ENCODE measurements at places on chromosomes 1 and 21.
A peak's percentile ranks its signal among the peaks of the same experiment; 100 is the strongest.

DNA sequence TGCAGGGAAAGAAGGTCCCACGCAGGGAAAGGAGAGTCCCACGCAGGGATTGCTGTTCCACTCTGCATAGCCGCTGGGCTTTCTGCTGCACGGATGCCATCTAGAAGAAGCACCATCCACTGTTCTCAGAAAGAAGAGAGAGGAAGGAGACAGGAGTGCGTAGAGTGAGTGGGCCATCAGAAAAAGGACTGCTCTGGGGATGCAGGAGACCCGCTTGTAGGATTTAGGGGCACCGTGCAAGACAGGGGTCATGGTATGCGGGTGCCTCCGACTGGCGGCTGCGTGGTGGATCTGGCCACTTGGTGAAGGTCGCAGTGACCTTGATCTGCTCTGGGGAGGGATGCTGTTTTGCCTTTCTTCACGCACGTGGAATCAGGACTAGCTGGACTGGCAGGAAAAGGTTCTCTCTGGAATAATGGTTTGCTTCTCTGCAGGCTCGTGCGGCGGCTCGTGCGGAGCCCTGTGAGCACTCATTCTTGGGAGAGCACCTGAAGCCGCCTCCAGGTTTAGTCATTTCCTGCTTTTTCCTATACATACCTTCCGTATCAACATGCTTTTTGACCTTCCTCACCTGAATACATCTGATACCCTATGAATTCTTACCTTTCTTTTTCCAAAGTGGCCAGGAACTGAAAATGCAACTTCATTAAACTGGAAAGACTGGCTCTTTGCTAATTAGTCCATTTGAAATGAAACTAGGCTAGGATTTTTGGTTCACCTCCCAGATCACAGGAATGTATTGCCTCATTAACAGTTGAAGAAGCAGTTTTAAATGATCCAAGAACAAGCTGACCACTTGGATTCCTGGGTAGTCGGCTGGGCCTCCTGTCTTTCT, 181.6 kb downstream of the KIF26B start:
- DNase-seq = no peak

DNA sequence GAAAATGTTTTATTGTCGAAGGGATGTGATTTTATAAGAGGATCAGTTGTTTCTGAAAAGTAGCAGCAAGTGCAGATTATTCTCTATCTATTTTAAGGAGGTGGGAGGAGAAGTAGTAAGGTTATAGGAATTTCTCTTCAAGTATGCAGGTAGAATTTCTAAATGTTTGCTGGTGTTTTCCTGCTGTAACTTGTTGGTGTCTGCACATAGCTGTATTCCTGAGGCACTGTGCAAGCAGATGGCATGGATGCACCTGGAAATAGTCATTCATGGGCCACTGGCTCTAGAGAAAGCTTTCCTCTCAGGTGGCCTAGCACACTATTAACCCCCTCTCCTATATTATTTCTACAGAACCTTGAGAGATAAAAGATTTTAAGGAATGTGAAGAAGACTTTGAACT, 30.3 kb upstream of the PODN start:
- DNase-seq = no peak

- DNase-seq = no peak
These were observed 64.9 kb downstream of the TOR1AIP2 start for GRCh38 chr1:179812501-179813292.

GRCh38 chr1:192654591-192655251, 18.8 kb downstream of the RGS13 start:
- DNase-seq = peak; percentile 24

DNA sequence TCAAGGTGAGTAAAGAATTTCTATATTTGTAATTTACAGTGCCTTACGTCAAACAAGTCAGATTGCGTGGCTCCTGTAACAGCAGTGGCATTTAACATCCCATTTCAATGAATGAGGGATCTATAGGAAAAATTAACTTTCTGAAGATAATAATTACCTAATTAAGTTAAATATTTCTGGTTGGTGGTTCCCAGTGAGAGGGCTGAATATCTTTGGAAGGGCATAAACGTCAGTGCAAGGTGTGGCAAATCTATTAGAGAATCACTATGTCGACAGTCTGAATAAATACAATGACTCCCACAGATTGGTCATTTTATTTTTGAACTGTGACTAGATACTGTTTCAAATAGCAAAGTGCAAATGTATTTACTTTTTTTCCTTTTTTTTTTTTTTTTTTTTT, 80.0 kb downstream of the S1PR1 start:
- no peak for DNase-seq

DNA sequence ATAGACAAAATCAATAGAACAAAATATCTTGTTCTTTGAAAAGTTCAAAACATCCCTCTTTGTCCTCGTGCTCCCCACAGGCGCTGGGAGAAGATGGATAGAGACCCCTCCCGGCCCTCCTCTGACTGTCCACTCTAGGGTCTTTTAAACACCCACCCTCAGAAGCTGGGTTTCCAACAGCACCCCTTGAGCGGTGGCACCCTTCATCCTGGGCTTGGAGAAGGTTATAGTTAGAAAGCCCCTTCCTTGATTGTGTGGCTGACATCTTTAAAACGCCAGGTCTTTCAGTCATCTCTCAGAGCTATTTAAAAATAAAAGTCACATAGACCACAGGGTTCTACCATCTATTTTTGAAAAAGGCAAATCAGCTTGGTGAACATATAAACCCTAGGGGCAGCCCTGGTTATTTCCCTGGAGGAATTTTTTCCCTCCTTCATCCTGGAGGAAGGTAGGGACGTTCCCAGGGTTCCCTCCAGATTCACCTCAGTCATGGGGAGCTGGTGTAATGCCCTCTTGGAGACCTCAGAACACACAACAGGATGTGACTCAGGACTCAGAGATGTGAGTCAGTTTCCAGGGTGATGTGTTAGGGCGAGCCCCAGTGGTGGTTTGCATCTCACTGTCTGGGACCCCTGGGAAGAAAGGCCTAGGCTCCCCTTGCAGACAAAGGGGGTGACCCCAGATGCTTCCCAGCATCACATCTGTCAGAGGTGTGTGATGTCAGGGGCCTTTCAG, 138.5 kb downstream of the CLIC6 start:
- DNase-seq = peak; percentile 89

DNA sequence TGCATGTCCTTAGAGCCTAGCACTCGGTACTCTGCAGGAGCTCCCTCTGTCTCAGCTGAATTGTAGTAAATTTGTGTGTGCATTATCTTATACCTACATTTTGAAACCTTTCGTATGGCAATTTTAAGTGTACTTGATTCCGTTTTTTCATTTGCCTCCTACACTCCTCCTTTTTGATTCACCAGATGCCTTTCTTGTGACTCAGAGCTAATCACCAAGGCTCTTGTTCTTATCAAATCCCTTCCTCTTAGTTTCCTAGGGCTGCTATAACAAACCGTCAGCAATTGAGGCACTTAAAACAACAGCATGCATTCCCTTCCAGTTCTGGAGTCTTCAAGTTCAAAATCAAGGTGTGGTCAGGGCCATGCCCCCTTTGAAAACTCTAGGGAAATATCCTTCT, 261.0 kb downstream of the ASTN1 start:
- DNase-seq = no peak

GRCh38 chr1:2789986-2790581, 11.4 kb downstream of the TTC34 start:
- DNase-seq = no peak

DNA sequence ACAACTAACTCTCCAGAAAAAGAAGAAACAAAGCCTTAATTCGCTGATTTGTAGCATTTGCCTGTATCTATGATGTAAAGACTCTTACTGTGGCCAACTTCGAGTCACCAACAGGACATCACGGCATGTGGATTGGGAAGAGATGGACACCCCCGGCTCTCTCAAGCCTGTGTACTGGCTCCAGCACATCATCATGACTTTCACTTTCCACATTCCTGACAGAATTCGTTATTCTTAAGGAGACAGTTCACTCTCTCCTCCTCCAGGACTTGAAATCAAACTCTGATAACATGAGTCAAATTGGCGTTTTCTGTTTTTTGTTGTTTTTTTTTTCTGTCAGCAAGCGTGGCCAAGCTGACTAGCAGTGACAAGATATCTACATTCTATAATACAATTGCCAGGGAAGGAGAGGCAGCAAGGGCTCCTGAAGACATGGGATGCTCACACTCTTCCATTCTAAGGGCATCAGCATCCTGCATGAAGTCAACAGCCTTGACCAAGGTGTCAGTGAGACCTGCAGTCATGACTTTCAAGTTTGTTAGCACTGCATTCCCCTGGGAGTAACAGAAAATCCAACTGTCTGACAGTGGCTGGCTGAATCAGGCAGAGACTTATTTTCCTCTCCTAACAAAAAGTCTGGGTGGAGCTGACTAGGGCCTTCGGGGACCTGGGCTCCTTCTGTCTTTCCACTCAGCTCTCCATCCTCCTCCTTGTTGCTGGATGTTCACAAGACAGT, 13.3 kb upstream of the TRAF3IP3 start:
- no peak for DNase-seq
